ENCODE measurements at places on chromosomes 7 and 10.

DNA sequence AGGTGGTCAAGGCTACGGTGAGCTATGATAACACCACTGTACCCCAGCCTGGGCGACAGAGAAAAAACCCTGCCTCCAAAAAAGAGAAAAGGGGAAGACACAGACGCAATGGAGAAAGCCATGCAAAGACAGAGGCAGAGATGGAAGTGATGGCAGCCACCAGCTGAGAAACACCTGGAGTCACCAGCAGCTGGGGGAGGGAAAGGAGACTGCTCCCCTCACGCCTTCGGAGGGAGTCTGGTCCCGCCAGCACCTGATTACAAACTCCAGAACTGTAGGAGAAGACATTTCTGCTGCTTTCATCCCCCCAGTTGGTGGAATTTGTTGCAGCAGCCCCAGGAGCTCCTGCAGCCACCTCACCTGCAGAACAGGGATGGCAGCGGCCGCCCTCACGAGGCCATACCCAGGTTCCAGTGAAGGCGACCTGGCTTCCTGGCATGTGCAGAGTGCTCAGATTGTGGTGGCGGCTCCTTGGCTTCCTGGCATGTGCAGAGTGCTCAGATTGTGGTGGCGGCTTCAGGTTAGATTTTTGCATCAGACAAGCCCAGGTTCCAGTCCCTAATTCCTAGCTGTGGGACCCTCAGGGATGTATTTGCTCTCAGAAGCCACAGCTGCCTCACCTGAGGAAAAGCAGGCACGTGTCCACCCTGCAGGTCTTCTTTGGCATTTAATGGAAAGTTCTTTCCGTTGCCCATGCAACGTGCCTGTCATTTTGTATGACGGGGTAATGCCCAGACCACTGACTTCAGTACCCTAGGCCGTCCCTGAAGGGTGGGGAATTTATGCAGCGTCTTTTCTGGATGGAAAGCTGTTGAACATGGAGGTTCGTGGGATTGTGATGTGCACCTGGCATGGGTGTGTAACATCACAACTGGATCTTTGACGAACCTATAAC, 182.9 kb downstream of the EBF3 start:
- no peak for DNase-seq

GRCh38 chr7:117870448-117871130, 2.7 kb downstream of the CTTNBP2 start:
- DNase-seq, result no peak

- DNase-seq, result no peak
These were observed 122.0 kb downstream of the TRRAP start for GRCh38 chr7:99000196-99000903.

GRCh38 chr10:132036153-132036886, 29.4 kb upstream of the JAKMIP3 start:
- DNase-seq, result peak; percentile 48

- DNase-seq, result no peak
These were observed 133.4 kb downstream of the JCAD start for GRCh38 chr10:29925771-29926692.

GRCh38 chr7:123096976-123097375, 101.5 kb upstream of the TAS2R16 start:
- no peak for DNase-seq

DNA sequence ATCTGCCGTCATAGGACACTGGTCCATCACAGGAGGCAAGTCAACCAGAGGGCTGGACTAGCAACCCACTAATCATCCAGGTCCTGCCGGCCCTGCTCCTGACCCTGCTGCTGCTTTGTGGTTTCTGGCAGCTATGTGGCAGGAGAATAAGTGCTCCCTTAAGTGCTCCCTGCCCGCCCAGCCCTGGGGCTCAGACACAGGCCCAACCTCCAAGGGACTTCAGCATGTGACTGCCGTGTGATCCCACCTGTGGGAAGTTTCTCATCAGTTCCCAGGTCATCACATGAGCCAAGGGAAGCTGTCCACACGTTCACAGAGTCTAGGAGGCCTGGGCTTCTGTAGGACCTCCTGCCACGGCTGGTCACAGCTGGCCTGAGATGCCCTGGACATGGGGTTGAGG, 34.2 kb upstream of the ZNF488 start:
- DNase-seq, result no peak

DNA sequence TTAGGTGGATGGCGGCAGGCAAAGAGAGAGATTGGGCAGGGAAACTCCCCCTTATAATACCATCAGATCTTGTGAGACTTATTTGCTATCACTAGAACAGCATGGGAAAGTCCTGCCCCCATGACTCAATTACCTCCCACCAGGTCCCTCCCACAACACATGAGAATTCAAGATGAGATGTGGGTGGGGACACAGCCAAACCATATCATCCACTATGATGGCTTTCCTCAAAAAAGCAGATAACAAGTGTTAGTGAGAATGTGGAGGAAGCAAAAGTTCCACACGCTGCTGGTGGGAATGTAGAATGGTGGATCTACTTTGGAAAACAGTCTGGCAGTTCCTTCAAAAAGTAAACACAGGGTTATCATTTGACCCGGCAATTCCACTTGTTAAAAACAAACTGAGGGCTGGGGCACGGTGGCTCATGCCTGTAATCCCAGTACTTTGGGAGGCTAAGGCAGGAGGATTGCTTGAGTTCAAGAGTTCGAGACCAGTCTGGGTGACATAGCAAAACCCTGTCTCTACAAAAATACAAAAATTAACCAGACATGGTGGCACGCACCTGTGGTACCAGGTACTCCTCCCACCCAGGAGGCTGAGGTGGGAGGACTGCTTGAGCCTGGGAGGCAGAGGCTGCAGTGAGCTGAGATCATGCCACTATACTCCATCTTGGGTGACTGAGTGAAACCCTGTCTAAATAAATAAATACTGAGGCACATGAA, 161.4 kb upstream of the EEPD1 start:
- no peak for DNase-seq

GRCh38 chr7:27617651-27618381, 44.9 kb downstream of the HIBADH start:
- no peak for DNase-seq

DNA sequence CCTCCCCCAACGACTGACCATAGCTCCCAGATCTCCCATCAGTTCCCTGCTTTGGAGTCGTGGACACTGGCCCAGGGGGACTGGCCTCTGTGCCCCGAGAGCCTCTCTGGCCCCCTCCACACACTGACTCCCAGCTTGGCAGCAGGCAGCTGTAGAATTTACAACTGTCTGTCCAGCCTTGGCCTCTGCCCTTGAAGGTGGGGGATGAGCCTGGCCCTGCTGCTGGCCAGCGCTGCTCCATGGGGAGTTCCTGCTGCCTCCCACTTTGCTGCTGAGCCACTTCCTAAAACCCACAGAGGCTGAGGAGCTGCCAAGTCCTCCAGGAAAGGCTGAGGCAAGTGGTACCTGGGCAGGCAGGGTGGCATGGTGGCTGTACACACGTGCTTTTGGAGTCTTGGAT, 147.1 kb downstream of the WDR11 start:
- no peak for DNase-seq

DNA sequence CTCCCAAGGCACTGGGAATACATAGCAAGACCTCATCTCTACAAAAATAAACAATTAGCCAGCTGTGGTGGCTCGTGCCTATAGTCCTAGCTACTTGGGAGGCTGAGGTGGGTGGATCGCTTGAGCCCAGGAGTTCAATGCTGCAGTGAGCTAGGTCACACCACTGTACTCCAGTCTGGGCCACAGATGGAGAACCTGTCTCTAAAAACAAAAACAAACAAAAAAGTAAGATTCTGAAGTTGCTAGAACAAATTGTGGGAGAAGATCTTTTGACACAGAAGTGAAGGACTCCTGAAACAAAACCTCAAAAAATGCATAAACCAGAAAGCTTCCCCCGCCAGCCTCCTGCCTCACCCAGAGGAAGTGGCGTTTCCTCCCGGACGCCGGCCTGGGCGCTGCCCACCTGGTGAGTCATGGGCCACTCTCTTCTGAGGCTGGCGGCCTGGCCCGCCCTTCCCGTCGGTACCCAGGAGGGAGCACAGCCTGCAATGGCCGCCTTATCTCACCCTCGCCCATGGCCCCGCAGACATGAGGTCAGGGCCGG, 25.4 kb upstream of the ELN start:
- DNase-seq, result no peak

- no peak for DNase-seq
These were observed 606.5 kb upstream of the MGMT start for GRCh38 chr10:128860574-128860973.

All from left hindlimb (tissue), 1 donor.